SW 1271 (cell line): ENCODE measurements at places on chromosomes 16 and 17.

GRCh38 chr16:17471719-17472461 lies 1.1 kb upstream of the XYLT1 start:
- no peak for DNase-seq

GRCh38 chr16:18829251-18829650 lies 27.9 kb upstream of the ARL6IP1 start:
- no peak for DNase-seq

DNA sequence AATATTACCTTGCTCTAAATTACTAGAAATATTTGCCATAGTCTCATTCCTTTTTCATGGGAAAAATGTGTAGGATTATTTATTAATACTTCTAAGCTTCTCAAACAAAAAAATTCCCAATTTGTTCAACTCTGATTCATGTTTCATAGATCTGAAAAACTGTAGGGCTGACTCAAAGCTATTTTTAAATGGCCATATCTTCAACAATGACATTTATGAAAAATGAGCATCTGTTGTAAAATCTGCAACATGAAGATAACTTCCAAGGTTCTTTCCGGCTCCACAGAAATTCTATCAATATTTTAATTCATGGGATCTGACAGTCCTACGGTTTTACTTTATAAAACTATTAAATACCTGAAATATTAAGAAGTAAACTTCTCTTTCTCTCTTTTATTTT lies 192.7 kb upstream of the KCNJ16 start:
- DNase-seq, result no peak

DNA sequence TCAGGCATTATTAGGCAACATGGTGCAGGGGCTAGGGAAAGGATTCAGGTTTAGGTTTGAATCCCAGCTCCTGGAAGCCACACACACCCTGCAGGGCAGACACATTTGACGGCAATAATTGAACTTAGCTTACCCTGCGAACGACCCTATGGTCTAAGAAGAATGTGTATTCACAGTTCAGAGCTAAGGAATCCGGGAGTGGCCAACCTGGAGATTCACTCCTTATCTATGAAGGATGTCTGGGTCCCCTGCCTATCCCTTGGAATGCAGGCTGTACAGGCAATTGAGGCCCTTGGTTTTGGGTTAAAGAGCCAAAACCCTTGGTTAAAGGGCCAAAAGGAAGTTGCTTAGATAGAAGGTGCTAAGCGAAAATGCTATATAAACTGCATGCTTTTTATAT lies 2.9 kb upstream of the SYT17 start:
- no peak for DNase-seq

DNA sequence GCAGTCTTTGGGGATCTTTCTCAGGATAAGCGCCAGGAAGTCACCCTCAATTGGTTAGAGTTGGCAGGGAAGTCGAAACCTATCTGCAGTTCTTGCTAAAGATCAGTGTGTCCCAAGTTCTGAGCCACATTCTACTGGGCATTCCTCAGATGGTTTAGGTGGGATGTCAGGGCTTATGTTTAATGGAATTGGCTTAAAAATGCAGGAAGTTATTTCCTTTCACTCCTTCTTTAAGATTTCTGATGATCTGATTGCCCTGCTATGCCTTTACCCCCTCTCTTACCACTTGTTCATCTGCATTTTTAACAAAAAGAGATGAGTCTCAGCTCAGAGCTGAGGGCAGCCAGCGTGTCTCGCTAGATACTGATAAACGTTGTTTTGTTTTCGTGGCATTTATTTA lies 30.8 kb downstream of the FOXL1 start:
- peak; percentile 76 for DNase-seq
